ENCODE measurements at places on chromosomes 5 and 9.

DNA sequence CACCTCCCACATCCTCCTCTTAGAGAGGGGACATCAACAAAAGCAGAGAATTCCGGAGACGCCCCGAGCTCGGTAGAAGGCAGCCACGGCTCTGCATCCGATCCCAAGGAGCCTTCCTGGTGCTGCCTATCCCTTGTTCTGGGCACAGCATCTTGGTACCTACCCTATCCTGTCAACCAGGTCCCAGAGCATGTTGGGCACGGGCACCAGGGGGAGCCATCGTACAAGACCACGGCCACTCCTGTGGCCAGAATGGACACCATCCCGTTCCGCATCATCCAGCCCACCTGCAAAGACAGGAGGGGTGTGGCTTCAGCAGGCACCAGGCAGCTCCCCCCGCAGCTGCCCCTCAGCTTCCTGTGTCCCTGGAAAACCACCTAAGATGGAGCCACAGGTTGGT, 62.7 kb upstream of the ZNF354A start:
- no peak for DNase-seq

- DNase-seq: no peak
Measured at GRCh38 chr9:130897848-130898551, 1.4 kb upstream of the QRFP start.

- DNase-seq: no peak
Measured at GRCh38 chr5:175461370-175461769, 17.0 kb upstream of the SFXN1 start.

DNA sequence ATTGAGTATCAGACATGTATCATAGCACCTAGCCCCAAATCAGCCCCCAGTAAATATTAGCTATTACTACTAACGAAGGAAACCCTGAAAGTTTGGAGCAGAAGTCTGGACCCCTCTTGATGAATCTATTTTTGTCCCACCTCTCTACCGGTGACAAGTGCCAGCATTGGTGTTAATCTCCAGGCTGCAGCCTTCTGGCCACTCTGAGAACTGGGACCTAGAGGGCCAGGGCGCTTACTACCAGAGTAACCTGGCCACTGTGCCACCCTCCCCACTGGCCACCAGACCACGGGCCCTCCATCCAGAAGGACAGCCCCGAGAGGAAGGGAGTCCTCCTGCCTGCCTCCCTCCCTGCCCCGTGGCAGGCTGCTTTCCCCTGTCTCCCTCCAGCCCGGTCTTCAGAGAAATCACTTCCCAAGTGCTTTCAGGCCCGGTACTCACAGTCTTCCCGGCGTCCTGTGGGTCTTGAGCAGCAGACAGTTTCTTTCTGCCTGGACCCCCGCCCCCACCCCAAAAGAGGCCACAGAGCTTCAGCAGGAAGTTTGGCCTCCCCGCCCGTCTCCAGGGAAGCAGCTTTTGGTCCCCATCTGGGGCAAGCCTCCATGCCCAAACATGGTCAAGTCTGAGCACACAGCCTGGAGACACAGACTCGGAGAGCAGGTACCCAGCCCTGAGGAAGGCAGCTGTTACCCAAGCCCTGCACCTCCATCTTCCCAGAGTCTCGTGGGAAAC, at the start of gene KCNMB1:
TSS of gene KCNMB1 (minus strand) at position 550 of the 732 bp plus-strand sequence. CDS start 3,920 bp downstream, outside the sequence.
- no peak for DNase-seq

DNA sequence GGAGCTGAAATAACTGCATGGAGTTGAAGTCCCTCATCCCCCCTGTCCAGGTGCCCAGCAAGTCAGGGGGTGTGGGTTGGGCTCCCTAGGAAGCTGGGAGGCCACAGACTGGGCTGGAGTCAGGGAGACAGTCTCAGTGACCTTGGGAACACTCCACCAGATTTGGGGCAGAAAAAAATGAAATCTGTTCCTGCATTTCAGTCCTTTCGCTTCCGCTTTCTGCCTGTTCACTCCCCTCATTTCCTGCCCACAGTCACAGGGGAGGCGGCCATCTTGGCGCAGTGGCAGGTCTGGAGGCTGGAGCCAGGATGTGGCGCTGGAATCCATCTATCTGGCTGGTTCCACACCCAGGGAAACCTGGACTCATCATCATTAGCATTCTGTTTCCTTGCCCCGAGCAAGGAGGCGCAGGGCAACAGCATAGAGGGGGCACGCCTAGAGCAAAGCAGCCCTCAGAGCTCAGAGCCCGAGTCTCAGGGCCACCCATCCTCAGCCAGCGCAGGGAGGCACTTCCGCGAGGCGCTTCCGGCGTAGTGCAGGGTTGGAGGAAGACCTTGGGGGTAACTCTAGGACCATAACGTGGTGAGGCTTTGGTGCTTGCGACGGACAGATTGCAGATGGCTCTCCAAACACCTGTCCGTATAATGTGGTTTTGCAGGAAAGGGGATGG, 86.2 kb upstream of the HSPA9 start:
- DNase-seq: no peak

- no peak for DNase-seq
Measured at GRCh38 chr9:81427870-81428269, 261.5 kb downstream of the TLE1 start.

DNA sequence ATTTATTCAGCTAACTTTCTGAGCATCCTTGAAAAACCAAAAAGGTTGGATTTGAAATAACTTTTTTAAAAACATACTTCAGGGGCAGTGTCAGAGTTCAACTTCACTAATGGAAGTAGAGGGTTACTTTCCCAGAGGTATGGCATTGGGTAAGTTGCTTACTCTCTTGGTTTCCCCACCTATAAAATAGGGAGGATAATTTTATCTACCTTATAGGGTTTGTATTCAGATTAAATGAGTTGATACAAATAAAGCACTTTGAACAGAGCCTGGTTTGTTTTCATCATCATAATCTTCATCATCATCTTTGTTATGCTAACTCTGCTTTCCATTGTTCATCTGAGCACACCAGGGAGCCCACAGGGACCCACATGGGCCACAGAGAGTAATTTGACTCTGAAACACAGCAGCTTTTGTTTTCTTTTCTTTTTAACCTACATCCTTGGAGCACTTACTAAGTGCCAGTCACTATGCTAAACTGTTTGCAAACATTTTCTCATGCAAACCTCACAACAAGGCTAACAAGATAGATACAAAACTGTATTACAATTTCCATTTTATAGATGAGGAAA, 179.1 kb upstream of the SLC24A2 start:
- no peak for DNase-seq

- no peak for DNase-seq
Measured at GRCh38 chr5:95241635-95242034, 43.3 kb downstream of the MCTP1 start.

DNA sequence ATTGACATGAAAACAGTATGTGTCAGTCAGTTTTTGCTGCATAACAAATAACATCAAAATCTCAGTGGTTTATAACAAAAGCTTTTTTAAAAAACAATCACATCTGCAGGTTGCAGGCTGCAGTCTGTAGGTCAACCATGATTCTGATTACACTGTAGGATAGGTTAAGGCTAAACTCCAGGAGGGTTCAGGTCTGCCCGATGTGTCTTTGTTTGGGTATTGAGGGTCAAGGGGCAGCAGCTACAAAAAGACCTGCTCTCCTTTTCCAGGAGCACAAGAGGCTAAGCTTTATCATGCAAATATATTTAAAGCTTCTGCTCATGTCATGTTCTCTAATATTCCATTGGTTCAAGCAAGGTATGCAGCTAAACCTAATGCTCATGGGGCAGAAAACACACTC, 18.2 kb downstream of the GRIA1 start:
- no peak for DNase-seq

DNA sequence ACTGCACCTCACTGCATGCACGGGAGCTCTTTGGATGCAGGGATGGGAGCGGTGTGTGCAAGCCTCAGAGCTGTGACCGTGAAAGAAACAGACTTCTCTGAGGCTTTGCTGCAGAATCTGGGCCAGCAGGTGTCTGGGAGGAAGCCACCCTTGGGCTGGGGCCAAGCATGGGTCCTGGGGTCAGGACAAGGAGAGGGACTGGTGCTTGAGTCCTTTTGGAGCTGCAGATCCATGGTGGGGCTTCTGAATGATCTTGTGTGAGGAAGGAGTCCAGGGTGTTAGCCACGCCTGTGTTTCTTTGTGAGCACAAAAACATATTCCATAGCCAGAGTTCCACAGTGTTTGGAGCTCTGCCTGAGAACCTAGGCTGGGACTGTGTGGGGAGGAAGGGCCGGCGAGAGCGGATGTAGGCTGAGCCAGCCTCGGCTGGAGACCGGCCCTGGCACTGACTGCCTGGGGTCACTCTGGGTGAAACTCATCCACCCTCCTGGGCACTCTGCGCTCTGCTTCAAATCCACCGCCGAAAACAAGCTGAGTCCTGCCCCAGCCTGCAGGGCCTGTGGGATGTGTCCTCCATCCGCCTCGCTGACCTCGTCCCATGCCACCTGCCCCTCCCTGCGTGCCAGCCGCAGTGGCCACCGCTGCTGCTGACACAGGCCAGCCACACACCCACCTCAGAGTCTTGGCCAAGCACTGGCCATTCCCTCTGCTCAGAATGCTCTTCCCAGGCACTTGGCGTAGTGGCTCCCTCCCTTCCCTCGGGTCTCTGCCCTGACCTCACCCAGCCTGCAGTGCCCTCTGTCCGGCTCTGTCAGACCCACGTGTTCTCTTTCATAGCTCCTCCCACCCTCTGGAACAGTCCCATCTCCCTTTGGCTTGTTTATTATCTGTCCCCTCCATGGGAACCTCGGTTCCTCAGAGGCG, 26.7 kb downstream of the ERGIC1 start:
- DNase-seq: no peak

- DNase-seq: peak; percentile 22
Measured at GRCh38 chr5:7878381-7878873, 9.5 kb downstream of the MTRR start.

- no peak for DNase-seq
Measured at GRCh38 chr9:128304136-128304970, 17.9 kb downstream of the TRUB2 start.

DNA sequence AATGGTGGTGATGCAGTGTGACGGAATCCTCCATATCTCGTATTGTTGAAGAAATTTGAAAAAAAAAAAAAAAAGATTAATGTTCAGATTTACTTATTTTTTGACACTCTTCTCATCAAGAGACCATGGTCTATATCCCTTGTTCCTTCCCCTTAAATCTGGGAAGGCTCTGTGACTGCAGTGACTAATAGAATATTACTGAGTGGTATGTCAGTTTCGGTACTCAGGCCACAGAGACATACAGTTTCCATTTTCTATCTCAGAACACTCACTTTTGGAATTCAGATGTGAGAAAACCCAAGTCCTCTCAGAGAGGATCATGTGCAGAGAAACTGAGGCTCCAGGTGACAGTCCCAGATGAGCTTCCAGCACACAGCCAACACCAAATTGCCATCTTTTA, 1193.5 kb downstream of the DTWD2 start:
- DNase-seq: no peak

DNA sequence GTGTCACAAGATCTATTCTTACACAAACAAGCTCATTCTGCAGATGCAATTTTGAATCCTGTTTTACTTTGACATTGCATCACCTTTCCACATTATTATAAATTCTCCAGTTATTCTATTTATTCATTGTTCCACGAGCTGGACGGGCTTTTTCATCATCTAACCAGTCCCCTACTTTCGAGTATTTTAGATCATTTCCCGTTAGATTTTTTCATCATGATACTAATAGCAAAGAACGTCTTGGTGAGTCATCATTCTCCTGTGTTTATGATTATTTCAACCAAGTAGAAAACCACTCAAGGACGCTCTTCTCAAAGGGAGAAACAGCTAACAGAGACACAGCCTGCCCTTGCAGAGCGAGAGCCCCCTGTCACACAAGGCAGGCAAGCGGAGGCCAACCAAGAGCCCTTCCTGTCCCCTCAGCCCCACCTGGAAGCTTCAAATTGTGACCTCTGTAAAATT, 15.1 kb downstream of the BBLN start:
- no peak for DNase-seq

DNA sequence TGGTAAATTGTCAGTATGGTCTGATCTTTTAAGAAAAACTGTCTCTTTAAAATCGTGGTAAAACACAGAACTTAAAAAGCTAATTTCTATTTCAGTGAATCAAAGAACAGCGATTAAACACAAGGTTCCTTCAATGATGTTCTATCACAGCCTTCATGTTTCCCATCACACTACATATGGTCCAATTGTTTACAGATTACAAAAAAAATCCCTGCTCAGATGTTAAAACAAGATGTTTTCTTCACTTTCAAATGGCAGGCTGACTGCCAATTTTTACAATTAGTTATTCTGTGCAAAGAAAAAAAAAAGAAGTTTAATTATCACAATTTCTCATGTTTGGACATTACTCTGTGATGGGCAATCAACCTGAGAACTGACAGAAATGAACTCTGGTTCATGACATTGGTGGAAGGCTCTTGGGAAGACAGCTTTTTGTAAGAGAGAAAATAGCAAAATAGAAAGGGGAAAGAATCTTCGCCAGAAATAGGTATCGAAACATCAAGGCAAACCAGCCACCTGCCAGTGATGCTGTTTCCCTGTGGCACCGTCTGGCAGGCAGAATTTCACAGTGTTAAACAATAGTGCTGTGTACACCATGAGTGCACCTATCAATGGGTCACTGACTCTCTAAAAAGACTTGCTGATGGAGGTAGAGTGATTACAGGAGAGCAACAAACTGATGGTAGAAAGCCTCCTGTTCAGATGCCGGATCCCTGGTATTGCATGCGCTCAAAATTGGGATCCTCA, 1020.0 kb upstream of the ARRDC3 start:
- DNase-seq: no peak

GRCh38 chr5:39364367-39364766, at the start of gene C9:
Gene C9 (minus strand): TSS chr5:39364495. CDS start chr5:39364464, 31 bp downstream.
- DNase-seq: no peak

- no peak for DNase-seq
Measured at GRCh38 chr9:95556521-95556920, 39.8 kb upstream of the PTCH1 start.

- no peak for DNase-seq
Measured at GRCh38 chr5:31638345-31638744, 586 bp upstream of the PDZD2 start.

DNA sequence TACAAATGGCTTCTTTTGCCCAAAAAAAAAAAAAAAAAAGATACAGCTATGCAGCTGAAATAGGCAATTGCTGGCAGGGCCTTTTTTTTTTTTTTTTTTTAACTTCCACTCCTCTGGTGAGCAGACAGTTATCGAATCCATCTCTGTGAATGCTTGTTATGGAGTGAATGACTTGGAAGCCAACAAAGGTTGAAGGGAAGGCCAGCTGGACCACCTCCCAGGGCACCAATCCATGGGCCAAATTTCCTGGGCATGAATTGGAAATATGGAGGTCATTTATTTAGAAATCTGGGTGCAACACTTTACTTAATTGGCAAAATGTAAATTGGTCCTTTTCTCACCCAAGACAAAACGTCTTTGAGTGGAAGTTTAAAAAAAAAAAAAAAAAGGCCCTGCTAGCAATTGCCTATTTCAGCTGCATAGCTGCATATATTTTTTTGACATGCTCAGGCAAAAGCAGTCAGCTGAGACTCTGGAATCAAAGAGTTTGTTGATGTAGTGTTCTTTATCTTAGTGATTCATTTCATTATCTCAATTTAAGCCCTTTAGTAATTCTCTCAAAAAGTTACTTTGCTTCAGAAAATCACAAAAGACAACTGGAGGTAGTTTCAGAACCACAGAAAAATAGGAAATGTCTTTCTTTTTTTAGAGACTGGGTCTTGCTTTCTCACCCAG, 392.2 kb upstream of the KLF4 start:
- peak; percentile 48 for DNase-seq

GRCh38 chr5:55350754-55351153, 43.0 kb downstream of the MTREX start:
- no peak for DNase-seq

GRCh38 chr9:84686068-84686467, 16.5 kb downstream of the NTRK2 start:
- DNase-seq: no peak
